Breast epithelium (tissue), 4 donors: ENCODE measurements at places on chromosomes 11 and 22.
A peak's percentile ranks its signal among the peaks of the same experiment; 100 is the strongest.

- DNase-seq: no peak
These were observed 154.4 kb downstream of the SBF2 start for GRCh38 chr11:10139656-10140055.

DNA sequence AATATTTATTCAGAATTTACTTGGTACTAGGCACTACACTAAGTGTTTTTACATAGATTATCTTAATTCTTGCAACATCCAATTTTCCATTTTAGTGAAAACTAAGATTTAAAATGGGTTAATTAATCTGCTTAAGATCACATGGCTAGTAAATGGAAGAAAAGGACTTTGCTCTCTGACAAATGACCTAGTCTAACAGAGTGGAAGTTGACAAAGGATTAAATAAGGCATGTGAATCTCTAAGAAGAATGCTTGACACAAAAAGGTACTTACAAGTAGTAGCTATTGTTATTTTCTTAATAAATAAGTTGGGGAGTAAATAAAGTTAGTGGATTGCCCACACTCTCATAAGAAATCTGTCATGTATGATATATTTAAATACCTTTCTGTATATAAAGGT lies 584.8 kb downstream of the DLG2 start:
- no peak for DNase-seq

DNA sequence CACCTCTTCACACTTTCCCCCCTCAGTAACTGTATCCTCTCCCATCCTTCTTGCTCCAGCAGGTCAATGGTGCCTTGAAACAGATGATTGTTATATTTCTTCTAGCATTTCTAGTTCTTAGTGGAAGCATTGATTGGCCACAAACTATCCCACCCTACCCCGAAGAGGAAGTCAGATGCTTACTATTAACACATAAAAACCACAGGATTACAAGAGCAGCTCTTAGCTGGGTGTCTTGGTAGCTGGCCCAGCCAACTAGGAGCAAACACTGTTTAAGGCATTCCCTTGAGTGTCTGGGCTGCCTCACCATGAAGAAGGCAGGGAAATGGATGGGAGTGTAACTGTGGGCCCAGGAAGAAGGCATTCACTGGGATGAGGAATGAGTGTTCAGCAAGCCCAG lies 176.6 kb downstream of the GRIK4 start:
- no peak for DNase-seq

DNA sequence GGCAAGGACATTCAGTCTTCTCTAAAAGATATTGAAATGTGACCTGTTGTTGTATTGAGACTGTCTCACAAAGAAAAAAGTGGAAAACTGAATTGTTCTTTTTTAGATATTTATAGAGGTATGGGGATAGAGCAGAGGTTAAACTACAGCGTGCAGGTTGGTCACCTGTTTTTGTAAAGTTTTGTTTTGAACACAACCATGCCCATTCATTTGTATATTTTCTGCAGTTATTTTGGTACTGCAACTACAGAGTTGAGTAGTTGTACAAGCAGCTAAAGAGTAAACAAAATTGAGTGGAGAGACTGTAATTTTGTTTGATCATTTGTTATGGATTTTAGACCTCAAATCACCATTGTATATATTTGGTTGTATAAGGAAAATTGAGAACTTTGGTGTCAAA lies 11.3 kb downstream of the EED start:
- no peak for DNase-seq

GRCh38 chr11:108009497-108010370 lies 1.0 kb downstream of the CUL5 start:
- DNase-seq: peak; percentile 18

DNA sequence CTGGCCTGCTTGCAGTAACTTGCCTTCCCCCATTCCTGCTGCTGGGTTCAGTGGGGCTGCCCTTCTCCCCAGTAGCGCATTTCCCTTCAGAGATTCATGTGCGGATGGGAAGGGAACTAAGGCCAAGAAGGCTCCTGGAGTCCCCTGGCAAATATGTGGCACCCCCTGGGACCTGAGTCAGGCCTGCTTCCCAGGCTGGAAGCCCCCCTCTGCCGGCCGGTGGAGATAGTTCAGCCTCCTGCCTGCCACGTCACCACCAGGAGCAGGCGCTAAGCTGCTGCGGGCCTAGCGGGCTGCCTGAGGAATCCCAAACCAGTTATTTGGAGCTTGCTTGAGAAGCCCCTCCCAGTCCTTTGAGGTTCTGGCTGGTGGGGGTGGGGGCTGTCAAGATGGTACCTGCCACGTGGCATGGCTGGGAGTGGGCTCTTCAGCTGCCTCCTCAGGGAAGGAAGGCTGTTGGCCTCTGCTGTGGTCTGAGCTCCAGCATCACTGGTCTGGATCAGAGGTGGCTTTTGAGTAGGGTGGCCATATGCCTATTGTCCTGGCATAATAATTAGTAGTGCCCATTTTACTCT lies 2.0 kb downstream of the SERPINH1 start:
- no peak for DNase-seq

DNA sequence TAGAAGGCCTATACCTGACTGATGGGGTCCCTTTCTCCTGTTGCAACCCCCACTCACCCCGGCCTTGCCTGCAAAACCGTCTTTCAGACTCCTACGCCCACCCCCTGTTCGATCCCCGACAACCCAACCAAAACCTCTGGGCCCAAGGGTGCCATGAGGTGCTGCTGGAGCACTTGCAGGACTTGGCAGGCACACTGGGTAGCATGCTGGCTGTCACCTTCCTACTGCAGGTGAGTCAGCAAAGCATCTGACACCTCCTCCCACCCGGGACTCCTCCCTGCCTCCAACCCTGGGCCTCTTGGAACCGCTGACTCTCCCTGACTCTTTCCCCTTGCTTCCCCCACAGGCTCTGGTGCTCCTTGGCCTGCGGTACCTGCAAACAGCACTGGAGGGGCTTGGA lies 1.2 kb downstream of the ROM1 start:
- DNase-seq: no peak

GRCh38 chr22:17237038-17237668 lies 17.9 kb upstream of the ADA2 start:
- no peak for DNase-seq

- no peak for DNase-seq
These were observed 105.2 kb upstream of the SEZ6L start for GRCh38 chr22:26064048-26064447.

DNA sequence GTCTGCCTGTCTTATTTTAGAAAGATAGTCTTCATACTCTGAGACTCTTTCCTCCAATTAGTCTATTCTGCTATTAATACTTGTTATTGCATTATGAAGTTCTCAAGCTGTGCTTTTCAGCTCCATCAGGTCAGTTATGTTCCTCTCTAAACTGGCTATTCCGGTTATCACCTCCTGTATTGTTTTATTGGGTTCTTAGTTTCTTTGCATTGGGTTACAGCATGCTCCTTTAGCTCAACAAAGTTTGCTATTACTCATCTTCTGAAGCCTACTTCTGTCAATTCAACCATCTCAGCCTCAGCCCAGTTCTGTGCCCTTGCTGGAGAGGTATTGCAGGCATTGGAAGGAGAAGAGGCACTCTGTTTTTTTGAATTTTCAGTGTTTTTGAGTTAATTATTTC lies 21.0 kb upstream of the OR5AK2 start:
- no peak for DNase-seq

DNA sequence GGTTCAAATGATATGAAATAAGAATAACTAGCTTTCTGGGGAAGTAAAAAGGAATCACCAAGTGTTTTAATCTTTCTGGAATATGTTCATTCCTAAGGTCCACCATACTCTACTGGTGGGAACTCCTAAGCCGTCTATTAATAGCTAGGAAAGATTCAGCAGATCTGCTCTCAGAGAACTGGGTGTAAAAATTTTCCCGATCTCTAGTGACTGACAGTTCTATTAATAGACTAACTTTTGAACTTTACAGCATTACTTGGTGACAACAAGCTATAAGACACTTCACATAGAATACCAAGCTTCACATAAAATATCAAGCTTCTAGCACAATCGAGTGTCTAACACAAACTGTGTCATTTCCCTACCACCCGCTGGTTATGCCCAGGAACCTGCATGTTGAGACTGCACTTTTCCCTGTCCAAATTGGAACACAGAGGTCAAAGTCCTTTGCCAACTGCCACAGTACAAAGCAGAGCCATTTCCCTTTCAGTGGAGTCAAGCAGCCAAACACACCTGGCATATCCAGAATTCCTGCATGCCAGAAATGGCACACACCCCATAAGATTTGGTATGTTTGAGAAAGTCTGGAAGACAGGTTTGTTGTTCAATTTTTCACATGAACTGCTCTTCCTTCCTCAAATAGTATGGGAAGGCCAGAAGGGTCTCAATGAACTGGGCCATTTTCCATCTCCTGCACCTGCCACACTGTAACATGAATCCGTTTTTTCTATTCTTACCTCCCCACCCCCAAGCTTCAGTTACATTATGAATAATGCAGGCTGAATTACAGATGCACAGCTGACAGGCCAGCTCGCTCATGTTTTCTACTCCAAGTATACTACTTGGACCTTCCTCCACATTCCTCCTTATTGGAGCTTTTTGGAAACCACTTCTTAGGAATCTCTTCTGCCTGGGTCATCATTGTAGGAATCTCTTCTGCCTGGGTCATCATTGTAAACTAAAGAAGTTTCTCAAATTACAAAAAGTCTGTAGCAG lies 3.7 kb downstream of the OSBP start:
- no peak for DNase-seq

DNA sequence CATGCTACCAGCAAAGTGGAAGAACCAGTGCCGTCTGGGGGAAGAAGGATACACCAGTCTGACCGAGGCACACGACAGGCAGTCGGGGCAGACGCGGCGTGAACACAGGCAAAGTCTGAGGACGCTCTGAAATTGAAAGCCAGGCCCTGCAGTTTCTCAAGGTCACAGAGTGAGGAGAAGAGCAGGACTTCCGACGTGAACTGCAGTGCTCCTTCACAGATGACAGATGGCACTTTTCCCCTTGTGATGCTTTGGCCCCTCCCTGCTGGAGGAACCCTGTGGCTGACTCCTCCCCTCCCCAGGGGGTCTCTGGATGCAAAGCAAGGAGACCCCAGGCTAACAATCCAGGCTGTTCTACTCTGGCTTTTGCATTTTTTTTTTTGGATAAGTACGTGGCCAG lies 19.6 kb upstream of the JAM3 start:
- DNase-seq: no peak

GRCh38 chr11:87122852-87123251 lies 85.1 kb downstream of the TMEM135 start:
- no peak for DNase-seq

DNA sequence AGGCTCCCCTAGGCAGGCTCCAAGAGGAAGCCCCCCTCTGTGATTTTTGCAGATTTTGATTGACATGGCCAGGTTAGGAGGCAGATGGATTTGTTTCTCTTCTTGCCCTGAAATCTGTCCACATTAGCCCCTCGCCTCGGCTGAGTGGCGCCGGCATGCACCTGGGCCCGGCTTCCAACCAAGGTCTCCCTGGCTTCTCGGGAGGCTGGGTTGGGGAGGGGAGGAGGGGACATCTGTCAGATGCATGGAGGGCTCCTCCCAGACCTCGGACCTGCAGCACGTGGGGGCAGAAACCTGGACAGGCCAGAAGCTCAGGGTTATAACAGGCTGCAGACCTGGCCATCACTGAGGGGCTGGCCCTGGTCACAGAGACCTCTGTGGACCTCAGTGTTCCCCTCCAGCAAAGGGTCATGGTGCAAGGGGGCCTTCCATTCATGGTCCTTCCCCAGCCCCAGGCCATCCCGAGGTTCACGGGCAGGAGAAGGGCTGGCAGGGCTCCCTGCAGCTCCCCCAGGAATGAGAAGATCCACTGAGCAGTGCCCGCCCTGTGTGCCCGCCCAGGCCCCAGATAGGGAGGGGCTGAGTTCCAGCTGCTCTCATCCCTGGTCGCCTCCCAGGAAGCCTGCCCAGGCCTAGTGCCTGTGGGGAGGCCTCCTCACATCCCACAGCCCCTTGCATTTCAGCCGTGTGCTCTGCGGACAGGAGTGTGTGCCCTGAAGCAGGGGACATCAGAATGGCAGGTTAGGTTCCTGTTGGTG lies 747.8 kb downstream of the BRD1 start:
- no peak for DNase-seq

GRCh38 chr11:94447149-94447548 lies 45.9 kb upstream of the GPR83 start:
- DNase-seq: no peak

DNA sequence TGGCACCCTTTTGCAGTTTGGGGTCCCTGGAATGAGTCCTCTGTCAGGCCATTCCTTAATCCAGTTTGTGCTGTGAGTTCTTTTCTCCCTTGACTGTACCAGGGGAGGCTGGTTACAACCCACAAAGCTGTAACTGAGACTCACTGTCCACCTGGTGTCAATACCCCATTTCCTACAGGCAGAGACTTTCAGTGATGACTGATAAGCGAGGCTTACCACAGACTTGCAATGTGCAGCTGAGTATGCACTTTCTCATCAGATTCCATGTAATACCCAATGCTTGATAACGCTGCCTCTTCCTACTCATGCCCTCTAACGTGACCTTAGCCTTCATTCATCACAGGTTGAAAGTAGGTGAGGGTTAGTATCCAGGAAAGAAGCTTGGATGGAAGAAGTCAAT lies 120.1 kb downstream of the INSC start:
- DNase-seq: no peak

GRCh38 chr11:72805216-72805615 lies 9.0 kb upstream of the ATG16L2 start:
- no peak for DNase-seq

DNA sequence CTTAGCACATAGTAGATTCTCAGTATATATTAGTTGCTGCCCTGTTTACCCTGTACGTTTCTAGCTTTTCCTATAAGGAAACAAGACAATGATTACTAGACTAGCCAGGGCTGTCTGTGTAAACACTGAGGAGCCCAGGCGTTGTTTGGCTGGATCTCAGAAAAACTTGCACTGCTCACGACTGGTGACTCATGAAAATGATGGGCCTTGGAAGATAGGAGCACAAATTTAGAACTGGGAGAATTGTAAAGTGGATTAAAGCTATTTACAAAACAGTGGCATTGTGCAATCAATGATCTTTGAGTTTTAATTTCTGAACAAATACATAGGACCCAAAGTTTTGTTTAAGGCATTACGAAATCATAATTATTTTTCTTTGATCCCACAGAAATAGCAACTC lies 276.9 kb downstream of the FAM76B start:
- no peak for DNase-seq

DNA sequence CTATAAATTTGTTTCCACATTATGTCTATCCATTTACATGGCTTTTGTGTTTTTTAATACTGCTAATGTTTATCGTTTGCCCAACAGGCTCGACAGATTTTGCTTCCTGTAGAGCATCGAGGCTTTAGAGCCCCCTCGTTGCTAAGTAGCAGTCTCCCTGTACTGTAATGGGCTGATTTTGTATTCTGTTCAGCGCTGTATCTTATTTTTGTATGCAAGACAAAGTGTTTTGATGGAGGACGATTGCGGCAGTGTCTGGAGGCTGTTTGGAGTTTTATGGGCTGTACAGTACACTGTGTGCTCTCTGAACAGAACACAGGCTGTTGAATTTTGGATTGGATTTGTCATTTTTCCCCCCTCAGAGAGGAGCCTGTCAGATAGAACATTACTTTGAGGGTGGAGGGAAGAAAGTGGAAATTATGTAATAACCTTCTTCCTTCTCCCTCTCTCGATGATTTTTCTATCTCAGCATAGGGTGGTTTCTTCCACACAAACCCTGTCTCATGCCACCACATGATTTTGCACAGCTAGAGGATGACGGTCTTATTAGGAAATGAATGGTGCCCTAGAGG lies 104.4 kb downstream of the ZBTB16 start:
- peak; percentile 75 for DNase-seq
